SHP77 treated with DMSO at 0.1 percent for 48 hours (cell line): ENCODE measurements at places on chromosomes 5 and 9.

DNA sequence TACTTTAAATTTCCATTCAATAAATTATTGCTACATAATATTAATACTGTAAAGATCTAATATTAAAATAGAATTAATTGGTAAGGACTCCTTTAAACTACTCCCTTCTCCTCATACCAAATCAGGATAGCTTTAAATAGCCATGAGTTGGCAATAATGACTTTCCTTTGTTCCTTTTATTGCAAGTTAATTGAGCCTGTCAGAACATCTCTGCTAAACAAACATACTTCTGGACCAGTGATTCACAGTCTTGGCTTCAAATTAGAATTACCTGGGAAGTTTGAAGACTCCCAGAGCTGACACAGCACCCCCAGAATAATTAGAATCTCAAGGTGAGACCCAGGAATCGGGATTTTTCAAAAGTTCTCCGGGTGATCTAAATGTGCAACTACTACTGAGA, 18.7 kb downstream of the C5orf58 start:
- DNase-seq, result no peak

- DNase-seq, result no peak
Observed at GRCh38 chr5:79990205-79990597, 861 bp downstream of the MTX3 start.

DNA sequence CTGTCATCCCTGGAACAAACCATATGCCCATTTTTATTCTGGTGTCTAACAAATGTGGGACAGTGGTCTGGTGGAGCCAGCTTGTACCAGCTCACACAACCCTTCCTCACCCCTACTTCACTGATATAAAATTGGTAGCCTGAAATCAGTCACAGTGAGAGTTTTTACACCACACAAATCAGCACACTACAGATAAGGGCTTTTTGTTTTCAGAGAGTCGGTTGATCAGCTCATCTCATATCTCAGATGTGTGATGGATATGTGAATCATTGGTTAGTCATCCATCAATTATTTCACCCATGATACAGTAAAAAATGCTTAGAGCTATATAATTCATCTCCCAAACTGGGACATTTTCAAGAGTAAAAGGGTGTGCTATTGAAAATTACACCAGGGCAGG, 529.2 kb downstream of the EBF1 start:
- DNase-seq, result no peak

DNA sequence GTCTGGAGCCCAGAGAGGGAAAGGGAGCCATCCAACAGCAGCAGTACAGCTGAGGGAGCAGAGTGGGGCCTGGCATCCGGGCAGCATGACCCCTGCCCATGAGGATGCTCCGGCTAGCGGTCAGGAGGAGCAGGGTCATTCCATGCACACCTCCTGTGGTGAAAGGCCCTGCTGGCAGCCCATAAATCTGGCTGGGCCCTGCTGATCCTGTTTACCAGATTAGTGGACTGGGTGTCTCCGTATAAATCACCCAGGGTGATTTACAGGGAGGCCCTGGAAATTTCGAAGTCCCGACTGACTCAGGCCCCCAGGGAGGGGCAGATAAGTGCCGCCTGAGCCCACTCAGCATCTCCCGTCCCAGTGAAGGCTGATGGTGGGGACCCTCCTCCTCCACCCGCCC, 117.6 kb upstream of the HAND1 start:
- no peak for DNase-seq

GRCh38 chr9:126203313-126203712, 123.3 kb upstream of the MVB12B start:
- DNase-seq, result no peak

- DNase-seq, result peak; percentile 12
Observed at GRCh38 chr9:37988041-37988440, 81.0 kb downstream of the SHB start.
